Activated T-helper 17 cell treated with anti-CD3 and anti-CD28 coated beads, Interleukin-2, amount 50 U/mL, for 72 hours (primary cell): ENCODE measurements at places on chromosomes 11 and 22. TPM values are rescaled to one million over a fixed set of nuclear protein-coding genes. Genes with fewer than 3 reads are reported as not detected.

The OTOG gene
- not detected for total RNA-seq

The UBQLNL gene
- total RNA-seq = 0.50 TPM

The MIOX gene
- total RNA-seq = 0.24 TPM

The NUP98 gene
- total RNA-seq = 149 TPM

The CHRM1 gene
- total RNA-seq = not detected

- ATAC-seq = no peak
These were observed 36.7 kb downstream of the ADAMTS8 start for GRCh38 chr11:130391711-130392110.

DNA sequence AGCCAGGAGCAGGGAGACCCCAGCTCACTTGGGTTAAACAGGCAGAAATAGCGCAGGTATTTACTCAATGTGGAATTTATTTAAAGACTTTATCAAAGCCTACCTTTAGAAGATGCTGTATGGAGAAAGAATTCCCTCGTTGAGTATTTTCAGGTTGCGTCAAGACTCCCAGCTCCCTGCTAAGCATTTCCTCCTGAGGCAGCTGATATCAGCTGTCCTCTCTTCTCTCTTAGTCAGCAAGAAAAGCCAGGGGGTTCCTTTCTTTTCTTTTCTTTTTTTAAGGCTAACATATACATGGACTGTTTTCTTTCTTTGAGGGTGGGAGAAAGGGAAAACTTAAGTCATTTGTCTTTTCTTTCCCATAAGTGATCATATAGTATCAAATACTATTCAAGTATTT lies 125.8 kb upstream of the POU2AF2 start:
- no peak for ATAC-seq

DNA sequence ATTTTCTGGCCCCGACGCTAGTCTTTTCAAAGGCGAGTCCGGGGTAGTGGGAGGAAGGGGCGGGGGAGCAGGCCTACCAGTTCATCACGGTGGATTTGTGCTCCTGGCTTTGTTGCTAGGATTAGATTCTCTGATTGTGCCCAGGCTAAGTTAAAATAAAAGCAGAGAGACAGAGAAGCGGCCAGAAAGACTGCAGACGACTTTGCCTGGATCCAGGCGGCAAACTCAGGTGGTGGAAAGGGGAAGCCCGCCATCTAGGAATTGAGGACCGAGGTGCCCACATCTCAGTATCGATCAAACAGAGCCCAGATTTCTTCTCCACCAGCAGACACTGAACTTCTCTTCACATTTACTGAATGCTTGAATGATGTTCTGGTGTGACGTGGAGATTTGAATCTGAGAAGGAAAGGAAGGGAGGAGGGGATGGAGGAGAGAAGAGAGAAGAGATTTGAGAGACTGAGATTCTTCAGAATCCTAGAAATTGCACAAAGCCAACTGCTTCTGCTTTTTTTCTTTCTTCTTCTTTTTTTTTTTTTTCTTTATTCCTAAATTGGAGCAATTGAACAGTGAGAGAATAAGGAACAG lies 2.7 kb downstream of the FAT3 start:
- ATAC-seq = no peak

GRCh38 chr11:8863838-8864237 lies 47.2 kb upstream of the AKIP1 start:
- no peak for ATAC-seq

DNA sequence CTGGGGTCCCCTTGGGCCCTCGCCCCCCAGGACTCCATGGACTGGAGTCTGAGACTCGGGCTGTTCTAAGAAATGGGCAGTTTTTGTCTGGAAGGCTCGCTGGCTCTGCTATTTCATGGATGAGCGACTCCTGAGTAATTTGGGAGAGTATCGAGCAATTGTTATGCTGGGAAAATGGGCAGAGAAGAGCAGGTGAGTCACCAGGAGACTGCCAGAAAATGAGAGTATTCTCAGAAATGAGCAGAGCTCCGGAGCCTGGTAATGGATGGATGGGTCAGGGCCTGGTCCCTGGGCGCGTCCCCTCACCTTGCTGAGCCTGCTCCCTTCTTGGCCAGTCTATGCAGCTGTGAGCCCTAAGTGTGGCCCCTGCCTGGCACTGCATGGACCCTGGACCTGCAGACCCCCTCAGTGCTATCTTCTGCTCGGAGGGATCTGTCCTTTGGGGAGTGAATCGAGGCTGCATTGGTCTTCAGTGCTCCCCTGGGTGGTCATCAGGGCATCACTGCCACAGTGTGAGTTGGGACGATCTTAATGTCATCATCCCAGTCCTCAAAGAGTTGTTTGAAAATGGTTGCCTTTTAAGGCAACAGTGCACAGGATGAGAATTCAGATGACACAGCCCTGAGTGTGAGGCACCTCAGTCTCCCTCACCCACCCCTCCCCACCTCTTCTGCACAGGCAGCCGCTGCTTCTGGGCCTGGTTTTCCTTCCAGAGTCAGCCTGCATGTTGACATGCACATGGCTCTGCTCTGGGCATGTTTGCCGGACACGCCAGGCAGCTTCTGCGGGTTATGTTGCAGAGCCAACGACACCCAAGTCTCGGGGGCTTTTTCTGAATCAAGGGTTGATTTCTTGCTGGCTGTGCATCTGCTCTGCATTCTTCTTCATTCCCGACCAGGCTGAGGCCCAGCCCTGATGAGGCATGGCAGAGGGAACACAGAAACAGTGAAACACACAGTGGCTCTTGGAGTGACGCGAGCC lies 519.0 kb downstream of the TBC1D22A start:
- no peak for ATAC-seq

DNA sequence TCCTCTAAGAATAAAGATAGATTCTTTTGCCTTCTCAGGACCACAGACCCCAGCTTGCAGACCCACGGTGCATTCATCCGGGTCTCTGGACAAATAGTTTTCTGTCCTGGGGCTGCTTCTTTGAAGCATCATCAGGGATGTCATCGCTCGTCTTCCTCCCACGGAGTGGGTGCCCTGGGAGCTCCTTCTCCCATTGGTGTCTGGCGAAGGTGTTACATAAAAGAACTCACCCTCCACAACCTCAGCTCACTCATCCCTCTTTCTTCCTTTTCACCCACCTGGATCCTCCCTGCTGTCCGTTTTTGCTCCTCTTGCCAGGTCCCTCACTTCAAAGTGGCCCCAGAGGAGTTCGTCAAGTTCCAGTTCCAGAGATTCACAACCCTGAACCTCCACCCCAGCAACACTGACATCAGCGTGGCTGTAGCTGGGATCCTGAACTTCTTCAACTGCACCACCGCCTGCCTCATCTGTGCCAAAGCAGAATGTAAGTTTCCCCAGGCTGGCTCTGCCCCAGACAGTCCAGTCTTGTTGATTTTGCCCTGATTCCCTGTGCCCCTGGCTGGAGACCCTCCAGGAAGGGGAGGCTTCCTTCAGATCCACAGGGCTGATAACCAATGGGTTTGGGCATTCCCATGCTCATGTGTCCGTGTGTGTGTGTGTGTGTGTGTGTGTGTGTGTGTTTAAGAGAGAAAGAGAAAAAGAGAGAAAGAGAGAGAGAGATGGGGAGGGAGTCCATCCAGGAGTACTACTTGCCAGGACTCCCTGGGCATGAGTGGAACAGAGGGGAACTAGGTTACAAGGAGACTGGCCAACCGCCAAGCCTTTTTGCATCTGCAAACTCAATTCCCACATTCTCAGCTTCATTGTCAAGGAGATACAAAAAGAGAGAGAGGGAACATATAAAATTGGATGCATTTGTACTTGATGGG lies 204.2 kb upstream of the TBCEL start:
- no peak for ATAC-seq

DNA sequence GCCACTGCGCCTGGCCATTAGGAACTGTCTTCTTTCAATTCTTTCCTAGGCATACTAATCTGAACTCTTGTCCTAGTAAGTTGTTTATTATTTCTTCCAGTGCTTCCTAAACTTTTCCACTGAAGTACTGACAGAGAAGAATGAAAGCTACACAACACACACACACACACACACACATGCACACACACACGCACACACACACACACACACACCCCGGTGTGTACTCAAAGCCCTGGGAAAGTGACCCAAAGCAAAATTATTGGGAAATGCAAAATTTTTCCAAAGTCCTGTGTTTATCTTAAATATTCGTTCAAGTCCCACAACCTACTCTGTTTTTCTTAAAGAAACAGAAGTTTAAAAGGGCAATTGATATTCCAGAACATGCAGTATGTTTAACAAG lies 19.4 kb upstream of the SIK2 start:
- ATAC-seq = no peak

DNA sequence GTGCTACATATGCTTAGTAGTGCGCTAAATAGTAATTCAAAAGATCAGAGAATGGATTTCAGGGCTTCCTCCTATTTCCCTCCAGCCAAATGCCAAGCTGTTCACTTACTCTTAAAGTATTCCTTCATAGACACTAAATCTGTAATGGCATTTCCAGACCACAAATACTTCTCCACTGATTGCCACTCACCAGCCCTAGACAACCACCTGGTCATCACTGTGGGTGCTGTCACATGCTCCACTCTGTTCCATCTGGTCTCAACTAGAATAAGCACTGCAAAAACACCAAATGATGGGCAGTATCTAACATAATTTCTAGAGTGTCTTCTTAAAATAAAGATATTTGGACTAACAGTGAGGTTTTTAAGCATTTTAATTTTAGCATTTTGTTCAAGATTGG lies 341.3 kb downstream of the AASDHPPT start:
- no peak for ATAC-seq

GRCh38 chr11:68266121-68266891 lies 5.5 kb downstream of the C11orf24 start:
- ATAC-seq = no peak

DNA sequence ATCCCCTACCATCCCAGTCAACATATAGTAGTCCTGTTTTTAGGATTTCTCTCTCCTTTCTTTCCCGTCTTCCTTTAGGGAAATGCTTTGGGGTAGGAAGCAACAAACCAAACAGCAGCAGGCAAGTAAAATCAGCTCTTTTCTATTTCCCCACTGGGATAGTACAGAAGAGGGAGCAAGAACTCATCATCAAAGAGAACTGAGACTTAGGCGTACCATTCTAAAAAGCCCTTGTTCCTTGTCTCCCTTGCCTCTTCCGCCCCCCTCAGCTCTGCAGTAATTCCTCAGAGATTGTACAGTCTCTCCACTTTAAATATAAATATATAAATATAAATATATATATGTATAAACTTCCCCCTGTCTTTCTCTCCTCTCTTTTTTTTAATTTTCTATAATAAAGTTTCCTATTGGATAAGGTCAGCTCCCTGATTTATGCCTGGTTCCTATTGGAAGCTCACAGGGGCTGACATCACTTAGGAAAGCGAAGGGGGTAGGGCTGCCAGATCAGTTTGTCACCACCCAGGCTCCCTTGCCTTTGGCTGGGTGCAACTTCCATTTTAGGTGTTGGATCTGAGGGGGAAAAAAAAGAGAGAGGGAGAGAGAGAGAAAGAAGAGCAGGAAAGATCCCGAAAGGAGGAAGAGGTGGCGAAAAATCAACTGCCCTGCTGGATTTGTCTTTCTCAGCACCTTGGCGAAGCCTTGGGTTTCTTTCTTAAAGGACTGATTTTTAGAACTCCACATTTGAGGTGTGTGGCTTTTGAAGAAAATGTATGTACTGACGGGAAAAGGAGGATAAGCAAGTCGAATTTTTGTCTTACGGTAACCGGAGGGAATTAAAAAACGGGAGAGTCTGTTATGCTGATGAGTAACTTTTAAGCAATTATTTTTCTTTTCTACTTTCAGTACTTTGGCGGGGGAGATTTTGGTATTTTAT lies at the start of gene CTNND1:
Gene CTNND1 (plus strand): TSS at position 502 of the 934 bp plus-strand sequence. CDS start 29,677 bp downstream, outside the sequence.
- ATAC-seq = no peak
